ENCODE measurements at places on chromosomes 2 and 18.

- DNase-seq = no peak
Observed at GRCh38 chr2:162202203-162202602, 41.0 kb downstream of the FAP start.

DNA sequence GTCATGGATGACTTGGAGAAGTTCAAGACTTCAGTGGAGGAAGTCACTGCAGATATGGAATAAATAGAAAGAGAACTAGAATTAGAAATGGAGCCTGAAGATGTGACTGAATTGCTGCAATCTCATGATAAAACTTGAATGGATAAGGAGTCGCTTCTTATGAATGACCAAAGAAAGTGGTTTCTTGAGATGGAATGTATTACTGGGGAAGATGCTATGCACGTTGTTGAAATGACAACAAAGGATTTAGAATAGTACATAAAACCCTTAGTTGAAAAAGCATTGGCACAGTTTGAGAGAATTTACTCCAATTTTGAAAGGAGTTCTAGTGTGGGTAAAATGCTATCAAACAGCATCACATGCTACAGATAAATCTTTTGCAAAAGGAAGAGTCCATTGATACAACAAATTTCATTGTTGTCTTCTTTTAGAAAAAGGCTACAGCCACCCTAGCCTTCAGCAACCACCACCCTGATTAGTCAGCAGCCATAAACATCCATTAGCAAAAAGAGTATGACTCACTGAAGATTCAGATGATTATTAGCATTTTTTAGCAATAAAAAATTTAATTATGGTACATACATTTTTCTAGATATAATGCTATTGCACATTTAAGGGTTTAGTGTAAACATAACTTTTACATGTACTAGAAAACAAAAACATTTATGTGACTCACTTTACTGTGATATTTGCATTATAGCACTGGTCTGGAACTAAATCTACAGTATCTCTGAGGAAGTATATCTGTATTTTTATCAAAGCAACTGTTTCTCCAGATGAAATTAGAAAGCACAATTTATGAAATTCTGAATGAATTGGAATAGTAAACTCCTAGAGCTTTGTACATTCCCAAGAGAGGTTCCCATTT is 110.5 kb upstream of the TACR1 start:
- no peak for DNase-seq

DNA sequence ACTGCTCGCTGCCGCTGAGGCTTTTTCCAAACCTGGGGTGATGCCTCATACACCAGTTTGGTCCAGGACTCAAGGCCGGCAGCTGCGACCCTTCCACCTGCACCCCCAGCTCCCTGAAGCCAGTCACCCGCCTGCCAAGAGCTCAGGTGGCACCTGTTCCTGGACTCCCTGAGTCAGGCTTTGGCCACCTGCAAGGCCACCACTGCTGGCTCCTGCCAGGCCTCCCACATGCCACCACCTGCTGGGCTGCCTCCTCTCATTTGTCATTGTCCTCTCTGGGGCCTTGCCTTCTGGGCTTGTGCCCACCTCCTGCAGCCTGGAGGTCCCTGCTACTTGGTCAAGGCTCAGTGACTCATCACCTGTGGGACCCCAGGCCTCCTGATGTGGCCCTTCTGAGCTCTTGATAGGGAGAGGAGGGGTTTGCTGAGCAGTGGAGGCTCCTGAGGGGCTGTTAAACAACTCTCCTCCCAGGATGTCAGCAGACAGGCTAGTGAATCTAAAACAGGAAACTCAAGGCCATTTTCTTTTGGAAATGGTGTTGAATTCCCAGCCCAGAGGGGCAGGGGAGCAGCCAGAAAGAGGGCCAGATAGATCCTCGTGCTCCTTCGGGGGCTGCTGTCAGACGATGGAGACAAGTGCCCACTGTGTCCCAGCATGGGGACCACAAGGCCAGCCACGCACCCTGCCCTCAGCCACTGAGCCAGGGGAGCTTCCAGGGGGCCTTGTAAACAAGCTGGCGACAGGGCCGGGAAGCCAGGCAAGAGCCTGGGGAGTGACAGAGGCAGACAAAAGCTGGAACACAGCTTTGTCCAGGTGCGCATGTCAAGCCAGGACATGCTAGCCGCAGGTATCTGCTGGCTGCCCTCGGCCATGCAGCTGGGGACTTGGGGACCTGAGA is 416.8 kb downstream of the LRATD1 start:
- no peak for DNase-seq

- DNase-seq = no peak
Observed at GRCh38 chr2:95158891-95159619, 593 bp downstream of the ZNF514 start.

DNA sequence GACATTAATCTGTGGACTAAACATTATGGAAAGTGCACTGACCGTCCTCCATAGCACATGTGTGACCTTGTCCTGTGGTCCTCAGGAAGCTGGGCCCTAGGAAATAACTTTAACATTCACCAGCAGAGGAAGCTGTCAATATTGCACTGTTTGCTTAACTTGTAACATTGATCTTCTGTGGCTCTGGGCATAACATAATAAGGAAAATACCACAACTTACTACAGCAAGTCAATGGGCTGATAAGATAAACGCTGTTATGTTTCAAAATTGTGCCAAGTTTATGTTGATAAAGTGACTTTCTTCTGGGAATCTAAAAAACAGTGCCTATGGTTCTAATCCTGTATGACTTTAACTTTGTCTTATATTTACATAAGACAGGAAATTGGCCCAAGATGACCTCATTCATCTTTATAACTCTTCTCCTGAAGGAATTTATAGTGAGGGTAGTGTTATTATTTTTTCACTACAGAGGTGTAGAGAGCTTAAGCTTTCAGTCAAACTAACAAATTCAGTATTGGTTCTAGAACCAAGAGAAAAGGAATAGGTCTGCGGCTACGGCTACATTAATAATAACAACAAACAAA is 113.7 kb upstream of the MAP4K3 start:
- no peak for DNase-seq

GRCh38 chr2:237636578-237636977 is 9.2 kb downstream of the LRRFIP1 start:
- DNase-seq = no peak

- peak; percentile 13 for DNase-seq
Observed at GRCh38 chr2:218501665-218502064, 66.5 kb downstream of the USP37 start.

DNA sequence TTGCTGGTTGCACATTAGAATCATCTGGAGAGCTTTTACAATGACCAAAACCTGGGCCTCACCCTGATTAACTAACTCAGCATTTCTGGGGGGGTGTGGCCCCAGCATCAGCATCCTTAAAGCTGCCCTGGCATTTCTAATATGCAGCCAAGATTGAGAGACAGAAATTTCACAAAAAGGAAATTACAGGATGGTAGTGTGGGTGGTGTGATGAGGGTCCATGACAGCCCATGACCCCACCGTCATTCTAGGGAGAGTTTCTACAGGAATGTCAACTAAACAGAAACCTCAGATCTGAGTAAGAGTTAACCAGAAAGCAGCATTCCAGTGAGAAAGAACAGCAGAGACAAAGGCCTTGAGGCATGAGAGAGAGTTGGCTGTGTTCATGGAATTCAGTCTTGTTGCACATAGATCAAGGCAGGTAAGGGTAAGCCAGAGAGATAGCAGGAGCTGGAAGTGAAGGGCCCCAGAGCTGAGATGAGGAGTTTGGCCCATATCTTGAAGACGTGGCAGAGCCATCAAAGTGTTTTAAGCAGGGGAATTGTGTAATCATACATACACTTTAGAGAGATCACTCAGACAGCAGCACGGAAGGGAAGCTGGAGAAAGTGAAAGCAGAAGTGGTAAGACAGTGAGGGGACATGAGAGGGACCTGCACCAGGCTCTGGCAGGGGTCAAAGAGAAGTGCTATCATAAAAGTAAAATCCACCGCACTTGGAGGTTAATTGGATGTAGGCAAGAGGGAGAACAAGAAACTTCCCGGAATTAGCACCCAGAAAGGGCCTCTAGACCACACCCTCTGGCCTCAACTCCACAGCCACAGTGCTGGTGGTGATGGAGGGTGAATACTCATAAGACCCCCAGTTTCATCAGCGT is 7.8 kb upstream of the TRABD2A start:
- DNase-seq = no peak

GRCh38 chr2:174286172-174286571 is 37.8 kb upstream of the OLA1 start:
- no peak for DNase-seq

DNA sequence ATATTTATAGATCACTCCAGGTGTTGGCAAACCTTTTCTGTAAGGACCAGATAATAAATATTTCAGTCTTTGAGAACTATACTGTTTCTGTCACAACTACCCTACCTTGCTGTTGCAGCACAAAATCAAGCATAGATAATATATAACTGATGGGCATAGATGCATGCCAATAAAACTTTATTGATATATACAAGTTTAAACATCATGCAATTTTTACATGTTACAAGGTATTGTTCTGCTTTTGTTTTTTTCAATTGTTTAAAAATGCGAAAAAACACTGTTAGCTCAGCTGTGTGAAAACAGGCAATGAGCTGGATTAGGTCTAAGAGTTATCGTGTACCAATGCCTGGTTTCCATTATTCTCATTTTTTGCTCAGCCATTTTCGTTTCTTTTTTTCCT is 47.6 kb upstream of the FN1 start:
- no peak for DNase-seq

- DNase-seq = no peak
Observed at GRCh38 chr2:69143748-69144360, 130.9 kb downstream of the ANTXR1 start.

GRCh38 chr2:241217320-241218031 is 29.0 kb downstream of the ANO7 start:
- no peak for DNase-seq

GRCh38 chr2:55137024-55137958 is 87.0 kb upstream of the RTN4 start:
- DNase-seq = no peak

GRCh38 chr2:240435457-240435947 is at the start of gene GPC1:
GPC1 (plus strand) TSS chr2:240435663; CDS start chr2:240435919, 256 bp downstream.
- peak; percentile 43 for DNase-seq

- DNase-seq = no peak
Observed at GRCh38 chr18:30970196-30970816, 72.2 kb downstream of the DSC3 start.

- no peak for DNase-seq
Observed at GRCh38 chr2:100142393-100142792, at the start of gene AFF3. AFF3 (minus strand) TSS chr2:100142590; CDS start chr2:100104454, 38,136 bp downstream.

GRCh38 chr2:203808046-203808750 is 59.4 kb upstream of the CTLA4 start:
- DNase-seq = peak; percentile 93

- no peak for DNase-seq
Observed at GRCh38 chr2:240215676-240216051, 75.2 kb upstream of the OTOS start.

DNA sequence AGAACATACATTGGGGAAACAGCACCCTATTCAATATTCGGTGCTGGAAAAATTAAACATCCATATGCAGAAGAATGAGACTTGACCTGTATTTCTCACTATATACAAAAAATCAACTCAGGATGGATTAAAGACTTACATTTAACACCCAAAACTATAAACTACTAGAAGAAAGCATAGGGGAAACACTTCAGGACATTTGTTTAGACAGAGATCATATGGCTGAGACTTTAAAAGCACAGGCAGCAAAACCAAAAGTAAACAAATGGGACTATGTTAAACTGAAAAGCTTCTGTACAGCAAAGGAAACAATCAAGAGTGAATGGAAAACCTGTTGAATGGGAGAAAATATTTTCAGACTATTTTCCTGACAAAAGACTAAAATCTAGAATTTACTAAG is 1694.1 kb upstream of the CELF4 start:
- DNase-seq = no peak

DNA sequence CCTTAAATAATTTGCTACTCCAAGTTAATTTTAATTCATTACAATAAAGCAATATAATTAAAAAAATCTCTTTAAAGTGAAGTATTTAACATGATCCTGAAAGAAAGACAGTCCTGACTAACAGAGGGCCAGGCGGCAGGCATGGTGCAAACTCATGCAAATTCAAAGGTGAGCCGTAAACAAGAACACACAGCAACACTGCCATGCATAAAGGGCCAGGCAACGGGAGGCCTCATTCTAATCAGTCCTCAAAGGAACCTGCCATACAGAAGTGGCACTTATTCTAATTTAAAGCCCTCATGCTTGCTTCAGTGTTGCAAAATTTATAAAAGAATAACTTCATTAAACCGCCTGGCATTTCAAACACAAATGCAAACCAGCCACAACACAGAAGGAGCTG is 277.0 kb downstream of the ZNF521 start:
- no peak for DNase-seq

DNA sequence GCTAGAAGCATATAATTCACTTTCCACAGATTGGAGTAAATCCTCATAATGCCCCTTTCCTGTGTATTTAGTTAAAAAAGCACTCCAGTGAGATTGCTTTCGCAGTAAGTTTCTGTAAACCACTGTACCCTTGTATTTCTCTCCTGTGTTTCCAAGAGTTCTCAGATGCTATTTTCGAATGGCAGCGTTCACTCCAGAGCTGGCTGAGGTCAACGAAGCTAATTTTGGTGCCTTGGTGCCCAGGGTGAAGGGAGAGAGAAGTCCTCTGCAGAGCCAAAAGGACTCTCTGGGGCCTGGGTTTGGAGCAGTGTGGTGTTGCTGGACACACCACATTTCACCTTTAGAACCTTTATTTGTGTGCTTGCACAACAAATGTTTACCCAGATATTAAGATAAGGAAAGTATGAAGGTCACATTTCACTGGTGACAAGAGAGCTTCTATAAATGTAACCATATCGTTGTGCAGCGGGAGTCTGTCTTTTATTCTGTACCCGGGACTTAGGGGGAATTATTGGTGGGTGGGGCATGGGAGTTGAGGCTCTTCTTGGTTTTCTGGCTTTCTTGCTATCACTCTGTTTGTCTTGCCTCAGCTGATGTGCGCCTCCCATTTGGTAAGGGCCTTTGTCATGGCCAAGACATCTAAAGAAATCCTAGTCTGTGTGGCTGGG is 9.9 kb downstream of the EPAS1 start:
- DNase-seq = no peak

- DNase-seq = no peak
Observed at GRCh38 chr2:177525351-177525924, 132.9 kb downstream of the AGPS start.

- no peak for DNase-seq
Observed at GRCh38 chr2:190626641-190627210, 22.2 kb upstream of the NAB1 start.

- DNase-seq = peak; percentile 23
Observed at GRCh38 chr2:9638532-9638931, 7.7 kb upstream of the YWHAQ start.

DNA sequence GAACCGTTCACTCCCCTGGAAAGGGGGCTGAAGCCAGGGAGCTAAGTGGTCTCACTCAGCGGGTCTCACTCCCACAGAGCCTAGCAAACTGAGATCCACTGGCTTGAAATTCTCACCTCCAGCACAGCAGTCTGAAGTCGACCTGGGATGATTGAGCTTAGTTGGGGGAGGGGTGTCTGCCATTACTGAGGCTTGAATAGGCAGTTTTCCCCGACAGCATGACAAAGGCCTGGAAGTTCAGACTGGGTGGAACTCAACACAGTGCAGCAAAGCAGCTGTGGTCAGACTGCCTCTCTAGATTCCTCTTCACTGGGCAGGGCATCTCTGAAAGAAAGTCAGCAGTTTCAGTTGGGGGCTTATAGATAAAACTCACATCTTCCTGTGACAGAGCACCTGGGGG is 292.5 kb downstream of the NUP35 start:
- no peak for DNase-seq
